Activated CD4-positive, alpha-beta T cell treated with anti-CD3 and anti-CD28 coated beads for 24 hours (primary cell): ENCODE measurements at places on chromosomes 11 and 22.

DNA sequence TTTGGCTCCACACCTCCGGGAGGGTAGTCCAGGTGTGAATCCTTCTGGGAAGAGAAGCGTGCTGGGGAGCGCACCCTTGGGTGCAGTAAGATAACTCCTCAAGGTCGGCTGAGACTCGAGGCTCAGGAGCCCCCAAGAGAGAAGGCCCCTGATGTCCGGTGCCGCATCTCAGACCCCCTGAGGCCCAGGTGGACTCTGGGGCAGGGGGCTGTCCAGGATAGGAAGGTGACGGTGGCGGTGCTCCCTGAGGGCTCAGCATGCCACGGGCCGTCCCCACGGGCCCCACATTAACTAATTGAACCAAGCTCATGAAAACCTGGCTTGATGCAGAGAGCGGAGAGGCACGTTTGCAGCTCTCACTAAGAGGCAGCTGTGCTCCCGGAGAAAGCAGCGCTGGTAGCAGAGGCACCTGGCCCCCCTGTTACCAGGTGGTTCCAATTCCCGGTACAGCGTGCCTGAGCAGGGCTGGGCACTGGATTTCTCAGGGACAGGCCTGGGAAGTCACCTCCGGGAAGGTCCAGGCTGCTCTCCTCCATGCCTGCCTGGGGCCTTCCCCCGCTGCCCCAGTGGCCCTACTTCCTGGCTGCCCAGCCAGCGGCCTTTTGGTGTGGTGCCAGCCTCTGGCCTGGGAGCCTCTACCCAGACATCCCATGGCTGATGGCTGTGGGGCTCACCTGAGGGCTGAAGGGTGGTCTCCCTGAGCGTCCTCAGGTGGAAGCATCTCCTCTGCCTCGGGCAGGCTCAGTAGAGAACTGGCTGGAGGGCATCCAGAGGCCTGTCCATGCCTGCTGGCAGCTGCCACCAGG is 1.1 kb downstream of the KCNQ1 start:
- no peak for DNase-seq

GRCh38 chr11:132111838-132112237 is 741.4 kb downstream of the NTM start:
- no peak for DNase-seq

DNA sequence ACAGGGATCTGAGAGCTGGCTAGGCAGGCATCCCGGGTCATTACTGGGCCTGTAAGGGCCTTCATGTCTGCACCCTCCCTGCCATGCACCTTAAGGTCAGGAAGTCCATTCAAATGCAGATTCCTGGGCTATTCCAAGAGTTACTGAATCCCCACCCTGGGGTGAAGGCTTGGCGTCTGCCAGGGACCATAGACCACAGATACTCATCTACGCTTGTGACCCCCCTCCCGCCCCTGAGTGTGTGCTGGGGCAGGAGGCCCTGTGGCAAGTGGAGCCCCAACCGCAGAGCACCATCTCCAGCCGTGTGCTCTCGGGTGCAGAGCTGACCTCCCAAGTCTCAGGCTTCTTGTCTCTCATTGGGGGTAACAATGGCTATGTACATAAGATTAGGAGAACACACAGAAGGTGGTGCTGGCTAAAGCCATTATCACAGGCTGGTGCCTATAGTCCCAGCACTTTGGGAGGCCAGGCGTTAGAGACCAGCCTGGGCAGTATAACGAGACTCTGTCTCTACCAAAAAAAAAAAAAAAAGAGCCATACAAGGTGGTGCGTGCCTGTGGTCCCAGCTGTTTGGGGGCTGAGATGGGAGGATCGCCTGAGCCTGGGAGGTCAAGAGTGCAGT is 19.1 kb upstream of the KCNQ1OT1 start:
- DNase-seq, result no peak

GRCh38 chr11:63667995-63668795 is 3.0 kb downstream of the ATL3 start:
- no peak for DNase-seq

DNA sequence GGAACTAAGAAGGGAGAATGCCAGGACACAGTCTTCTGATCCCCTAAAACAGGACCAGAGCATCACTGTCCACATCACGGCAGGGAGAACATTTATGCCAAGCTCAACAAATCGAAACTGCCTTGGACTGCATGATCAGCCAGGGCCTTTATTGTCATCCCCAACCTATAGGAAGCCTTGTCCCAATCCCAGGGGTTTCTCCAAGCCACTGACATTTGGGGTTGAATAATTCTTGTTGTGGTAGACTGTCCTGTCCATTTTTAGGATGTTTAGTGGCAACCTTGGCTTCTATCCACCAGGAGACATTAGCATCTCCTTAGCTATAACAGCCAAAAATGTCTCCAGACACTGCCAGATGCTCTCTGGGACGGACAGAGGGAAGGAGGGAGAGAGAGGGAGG is 37.1 kb downstream of the RPL27A start:
- DNase-seq, result no peak

- DNase-seq, result no peak
These were observed 136.3 kb downstream of the ARHGAP42 start for GRCh38 chr11:100823360-100823759.

GRCh38 chr11:76626921-76627401 is 43.6 kb downstream of the LRRC32 start:
- DNase-seq, result no peak

DNA sequence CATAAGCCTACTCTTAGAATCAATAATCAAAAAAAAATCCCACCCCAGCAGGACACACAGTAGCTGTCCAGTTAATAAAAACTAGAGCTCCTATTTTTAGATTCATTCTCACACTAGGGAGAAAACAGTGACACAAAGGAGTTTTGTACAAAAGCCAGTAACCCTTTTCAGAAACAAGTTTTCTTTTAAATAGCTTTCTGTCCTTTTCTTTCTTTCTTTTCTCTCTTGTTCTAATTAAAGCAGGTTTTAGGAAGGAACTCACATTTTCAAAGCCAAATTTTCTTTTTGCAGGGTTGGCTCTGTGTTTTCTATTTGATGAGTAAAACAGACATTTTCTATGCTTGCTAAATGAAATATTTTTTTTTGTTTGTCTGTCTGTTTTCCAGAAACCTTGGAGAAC is 1390.7 kb downstream of the FAM181B start:
- DNase-seq, result no peak

GRCh38 chr11:45050111-45050510 is 96.3 kb upstream of the PRDM11 start:
- no peak for DNase-seq

- DNase-seq, result no peak
These were observed 8.7 kb downstream of the PRR5 start for GRCh38 chr22:44710474-44711240.

DNA sequence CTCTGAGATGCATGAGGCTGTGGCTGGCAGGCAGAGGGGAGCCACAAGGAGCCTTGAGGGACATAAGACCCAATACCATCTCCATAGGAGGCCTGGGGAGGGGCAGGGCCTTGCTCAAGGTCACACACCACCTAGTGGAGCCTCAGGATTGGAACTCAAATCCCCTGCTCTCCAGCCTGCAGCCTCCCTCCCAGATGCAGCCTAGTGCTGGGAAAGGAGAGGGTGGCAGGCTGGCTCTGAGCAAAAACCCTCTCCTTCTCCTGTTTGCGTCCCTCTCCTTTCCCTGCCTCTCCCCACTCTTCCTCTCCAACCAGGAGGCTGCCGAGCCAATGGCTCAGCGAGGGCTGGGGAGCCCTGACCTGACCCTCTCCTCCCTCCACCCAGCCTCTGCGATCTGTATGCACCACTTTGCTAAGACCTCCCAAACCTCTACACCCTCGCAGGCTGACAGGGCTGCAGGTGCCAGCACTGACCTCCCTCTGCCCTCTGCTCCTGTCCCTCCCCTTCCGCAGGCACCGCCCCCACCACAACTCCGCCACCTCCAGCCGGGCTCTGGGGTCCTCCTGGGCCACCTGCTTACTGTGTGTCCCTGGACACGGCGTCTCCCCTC is 14.7 kb downstream of the IGLL1 start:
- no peak for DNase-seq
